Esophagus mucosa (tissue), 1 donor: ENCODE measurements at places on chromosomes 3 and 15.
A peak's percentile ranks its signal among the peaks of the same experiment; 100 is the strongest.

- ATAC-seq: no peak
These were observed 38.8 kb downstream of the CRTAP start for GRCh38 chr3:33152363-33153360.

DNA sequence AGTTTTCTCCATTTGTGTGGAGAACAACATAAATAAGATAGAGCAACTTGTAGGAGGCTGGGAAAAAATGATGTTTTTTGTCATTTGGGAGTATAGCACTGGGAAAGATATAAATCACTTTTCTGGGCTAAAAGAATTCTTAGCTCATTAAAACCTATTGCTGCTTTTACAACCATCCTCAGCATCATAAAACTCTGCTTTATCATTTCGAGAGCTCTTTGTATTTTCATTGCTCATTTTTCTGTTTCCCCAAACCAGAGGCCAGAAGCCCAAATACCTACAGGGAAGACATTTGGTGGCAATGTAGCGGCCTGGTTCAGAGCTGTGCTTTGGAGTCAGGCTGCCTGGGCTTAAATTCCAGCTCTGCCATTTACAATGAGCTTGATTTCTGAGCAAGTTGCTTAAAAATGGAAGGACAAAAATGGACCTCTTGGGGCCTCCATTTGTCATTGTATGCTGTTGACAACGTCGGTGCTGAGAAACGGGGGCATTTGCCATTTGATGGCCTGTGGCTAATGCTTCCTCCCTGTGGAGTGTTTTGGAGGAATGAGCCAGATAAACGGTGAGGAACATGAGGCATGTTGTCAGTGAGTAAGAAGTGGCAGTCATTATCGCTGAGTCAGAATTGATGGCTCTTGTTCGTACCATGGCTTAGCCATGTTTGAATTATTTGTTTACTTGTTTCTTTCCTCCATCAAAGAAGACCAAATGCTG is 260.0 kb downstream of the EBLN2 start:
- ATAC-seq: no peak

GRCh38 chr3:23754215-23754614 is 51.5 kb upstream of the UBE2E1 start:
- no peak for ATAC-seq

DNA sequence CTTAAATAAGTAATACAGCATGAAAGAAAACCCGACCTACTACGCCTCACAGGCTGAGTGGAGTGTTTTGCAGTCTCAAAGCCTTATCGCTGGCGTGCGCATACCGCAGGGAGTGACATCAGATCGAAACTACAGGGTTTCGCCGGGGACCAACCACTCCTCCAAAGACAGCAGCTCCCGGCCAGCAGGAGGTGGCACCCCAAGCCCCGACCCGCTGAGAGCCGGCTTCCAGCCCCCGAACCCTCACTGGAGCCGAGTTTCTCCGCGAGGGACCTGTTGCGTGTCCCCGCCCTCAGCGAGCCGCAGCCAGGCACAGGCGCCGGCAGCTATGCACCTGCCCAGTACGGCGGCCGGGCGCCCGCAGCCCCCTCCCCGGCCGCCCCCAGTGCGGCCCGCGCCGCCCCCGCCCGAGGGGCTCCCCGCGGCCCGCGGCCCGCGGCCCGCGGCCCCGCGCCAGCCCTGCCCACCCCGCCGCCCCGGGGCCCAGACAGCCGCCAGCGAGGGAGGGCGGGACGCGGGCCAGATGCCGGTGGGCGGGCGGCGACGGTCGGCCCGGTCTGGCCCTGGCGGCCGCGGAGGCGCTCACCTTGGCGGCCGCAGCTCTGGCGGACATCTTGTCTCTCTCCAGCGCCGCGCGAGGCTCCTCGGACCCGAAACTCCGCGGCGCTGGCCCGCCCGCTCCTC is 710 bp downstream of the TJP1 start:
- peak; percentile 82 for ATAC-seq

DNA sequence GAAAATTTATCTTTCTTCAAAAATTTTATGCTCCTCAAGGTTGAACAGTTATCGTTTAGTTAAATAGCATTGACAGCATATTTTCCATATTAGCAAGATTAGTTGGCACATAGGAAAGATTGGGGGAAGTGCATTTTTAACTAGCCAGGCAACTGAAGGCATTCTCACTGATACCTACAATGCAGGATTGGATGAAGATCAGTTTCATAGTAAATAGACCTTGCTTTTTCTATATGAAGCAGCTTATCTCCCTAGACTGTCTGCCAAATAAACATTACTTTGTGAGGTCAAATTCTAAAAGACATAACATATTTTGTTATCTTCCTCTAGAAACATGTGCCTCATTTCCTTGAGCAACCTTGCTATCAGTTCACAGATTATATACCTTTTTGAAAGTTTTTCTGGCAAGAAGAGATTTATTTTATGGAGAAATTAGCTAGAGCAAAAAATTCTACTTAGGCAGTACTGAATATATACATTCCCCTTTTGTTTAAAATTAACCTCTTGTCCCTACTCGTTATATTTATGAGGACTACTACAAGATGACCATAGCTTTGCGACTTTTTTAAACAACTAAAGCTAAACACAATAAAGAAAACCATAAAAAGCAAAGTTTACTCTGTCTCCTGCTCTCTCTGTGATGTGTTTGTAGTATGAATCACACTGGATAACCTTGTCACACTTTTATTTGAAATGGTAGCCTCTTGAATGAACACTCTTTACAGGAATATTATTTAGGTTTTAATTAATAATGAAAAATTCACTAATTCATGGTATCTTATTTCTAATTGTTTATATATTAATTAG is 654.9 kb upstream of the TBL1XR1 start:
- no peak for ATAC-seq

GRCh38 chr15:75112278-75112847 is 89.0 kb downstream of the PPCDC start:
- no peak for ATAC-seq

- no peak for ATAC-seq
These were observed 189.2 kb downstream of the DTWD1 start for GRCh38 chr15:49809894-49810609.

DNA sequence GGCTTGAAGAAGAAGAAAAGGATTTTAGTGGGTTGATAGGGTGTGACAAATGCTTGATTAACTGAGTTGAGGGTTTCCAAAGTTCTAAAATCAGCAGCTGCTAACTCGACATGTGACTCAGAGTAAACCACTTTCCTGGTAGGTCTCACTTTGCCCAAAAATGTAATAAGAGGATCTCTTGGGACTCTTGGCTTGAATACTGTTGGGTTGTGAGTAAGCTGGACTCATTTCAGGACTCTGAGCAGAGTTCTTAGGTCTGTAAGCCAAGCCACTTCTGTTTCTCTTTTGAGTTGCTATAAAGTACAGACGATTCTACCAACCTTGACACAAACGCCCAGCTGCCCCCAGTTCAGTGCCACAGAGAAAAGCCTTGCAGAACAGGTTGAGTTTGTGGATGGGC is 241.1 kb downstream of the ZNF621 start:
- ATAC-seq: no peak

DNA sequence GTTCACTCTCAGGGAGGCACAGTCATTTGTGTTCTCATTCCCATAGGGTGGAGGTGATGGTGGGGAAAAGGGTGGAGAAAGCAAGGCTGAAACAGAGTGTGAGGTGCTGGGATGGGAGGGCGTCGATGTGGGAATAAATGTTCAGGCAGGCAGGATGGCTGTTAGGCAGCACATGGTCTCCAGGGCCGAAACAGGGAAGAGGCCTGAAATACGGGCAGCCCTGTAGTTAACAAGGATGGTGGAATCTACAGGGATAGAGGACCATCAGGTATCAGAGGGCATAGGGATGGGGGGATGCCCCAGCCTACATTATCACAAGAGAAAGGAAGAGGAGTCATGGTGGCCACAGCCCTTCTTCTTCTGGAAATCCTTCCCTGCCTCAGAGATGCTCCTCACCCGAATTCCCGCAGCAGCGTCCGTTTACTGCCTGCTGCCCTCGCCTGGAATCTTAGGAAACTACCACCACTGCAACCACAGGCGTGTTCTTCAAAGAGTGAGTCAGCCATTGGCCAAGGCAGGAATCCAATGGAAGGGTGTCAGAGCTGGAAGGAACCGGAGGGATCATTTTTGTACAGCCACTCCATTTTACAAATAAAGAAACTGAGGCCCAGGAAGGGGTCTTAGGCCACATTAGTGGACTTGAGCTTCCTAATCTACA is 49.7 kb upstream of the POMGNT2 start:
- ATAC-seq: peak; percentile 80

DNA sequence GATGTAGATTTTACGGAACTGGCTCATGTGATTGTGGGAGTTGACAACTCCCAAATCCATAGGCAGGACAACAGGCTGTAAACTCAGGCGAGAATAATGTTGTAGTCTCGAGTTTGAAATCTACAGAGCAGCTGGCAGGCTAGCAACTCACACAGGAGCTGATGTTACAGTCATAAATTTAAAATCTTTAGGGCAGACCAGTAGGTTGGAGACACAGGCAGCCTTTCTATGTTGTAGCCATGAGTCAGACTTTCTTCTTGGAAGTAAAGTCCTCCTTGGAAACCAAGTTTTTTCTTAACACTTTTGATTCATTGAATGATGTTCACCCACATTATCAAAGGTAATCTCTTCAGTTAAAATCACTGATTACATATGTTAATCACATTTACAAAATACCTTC is 89.1 kb upstream of the ALCAM start:
- ATAC-seq: peak; percentile 47

DNA sequence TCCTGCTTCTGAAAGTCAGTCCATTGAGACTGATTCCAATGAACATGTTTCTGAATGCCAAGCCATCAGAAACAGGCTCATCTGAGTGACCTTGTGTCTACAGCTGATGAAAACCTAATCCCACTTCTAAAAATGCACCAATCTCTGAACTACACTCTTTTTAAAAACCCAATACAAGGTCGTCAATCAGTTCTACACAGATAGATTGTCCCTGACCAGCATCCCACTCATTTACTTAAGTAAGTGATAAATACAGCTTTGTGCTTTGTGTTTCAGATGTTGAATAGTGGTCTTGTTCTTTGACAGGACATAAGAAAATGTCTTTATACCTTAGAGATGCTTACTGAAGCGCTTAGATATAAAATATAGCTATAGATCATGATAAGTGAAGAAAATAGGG is 20.2 kb upstream of the SCG3 start:
- no peak for ATAC-seq

DNA sequence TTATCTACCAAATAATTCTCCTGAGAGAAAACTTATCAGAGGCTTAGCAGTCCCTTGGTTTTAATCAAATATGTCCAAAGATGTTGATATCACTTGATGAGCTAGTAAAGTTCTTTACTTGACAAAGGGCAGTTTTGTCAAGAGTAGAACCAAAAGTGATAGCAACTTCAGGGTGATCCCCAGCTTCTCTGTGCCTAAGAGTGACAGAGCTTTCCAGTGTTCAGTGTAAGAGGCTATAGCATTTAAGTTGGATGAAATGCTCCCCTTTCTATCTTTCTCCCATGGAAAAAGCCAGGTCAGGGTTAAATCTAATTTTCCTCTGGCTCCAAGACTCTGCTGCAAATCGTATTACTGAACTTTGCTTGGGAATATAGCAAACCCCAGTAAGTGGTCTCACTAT is 120.8 kb downstream of the UNC13C start:
- ATAC-seq: no peak

DNA sequence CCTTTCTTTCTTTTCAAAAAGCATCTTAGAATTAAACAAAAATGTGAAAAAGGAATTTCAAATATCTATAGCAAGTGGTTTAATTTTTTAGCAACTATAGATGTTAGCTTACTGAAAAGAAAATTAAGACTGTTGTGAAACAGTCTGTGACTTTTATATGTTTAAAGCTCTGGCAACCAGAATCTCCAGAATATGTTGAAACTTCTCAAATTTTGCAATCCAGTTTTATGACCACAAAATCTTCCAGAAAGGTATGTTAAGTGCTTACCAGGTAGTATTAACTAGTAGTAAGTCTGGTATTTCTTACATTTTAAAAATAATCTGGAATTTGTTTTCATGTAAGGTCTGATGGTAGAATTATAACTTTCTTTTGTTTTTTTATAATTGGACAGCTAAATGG is 235.0 kb downstream of the SLC9A9 start:
- ATAC-seq: no peak

GRCh38 chr3:134357914-134358811 is 16.1 kb downstream of the AMOTL2 start:
- no peak for ATAC-seq

- ATAC-seq: no peak
These were observed 723.0 kb upstream of the BCHE start for GRCh38 chr3:166560253-166560652.

DNA sequence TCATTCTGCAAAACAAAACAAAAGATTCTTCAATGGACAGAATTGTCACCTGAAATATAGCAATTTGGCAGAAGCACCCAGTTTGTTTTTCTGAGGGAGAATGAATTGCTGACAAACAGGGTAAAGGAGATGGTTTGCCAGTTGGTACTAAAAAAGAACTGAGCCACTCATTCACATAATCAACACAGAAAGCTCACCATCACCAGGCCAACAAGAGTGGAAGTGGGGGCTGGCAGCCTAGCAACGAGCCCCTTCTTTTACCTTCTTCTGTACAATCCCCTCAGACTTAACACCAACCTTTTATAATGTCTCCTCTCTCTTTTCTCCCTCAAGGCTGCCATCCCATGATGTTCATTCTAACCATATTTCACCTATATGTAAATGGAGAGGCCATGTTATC is 5.9 kb downstream of the TOP2B start:
- no peak for ATAC-seq

GRCh38 chr15:69951898-69952555 is 145.7 kb downstream of the TLE3 start:
- ATAC-seq: no peak

- ATAC-seq: no peak
These were observed 1.8 kb downstream of the IFT122 start for GRCh38 chr3:129441782-129442181.

GRCh38 chr15:49380912-49381311 is 42.1 kb upstream of the FGF7 start:
- no peak for ATAC-seq

DNA sequence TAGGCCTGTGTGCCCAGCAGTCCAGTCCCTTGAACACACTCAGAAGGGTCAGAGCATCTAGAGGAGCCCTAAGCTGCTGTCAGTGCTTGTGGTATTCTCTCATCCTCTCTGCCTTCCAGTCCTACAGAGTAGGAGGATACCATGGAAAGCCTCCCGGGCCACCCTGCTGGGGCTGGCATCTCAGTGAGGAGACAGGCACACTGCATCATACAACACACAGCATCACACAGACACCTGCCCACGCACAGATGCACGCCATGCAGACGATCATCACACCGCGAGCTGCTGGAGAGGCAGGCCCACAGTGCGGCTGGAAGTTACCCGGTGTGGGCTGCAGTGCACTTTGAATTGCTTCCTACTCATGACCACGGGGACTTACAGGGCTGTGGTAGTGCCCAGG is 15.2 kb downstream of the GABRA5 start:
- no peak for ATAC-seq

GRCh38 chr3:149934524-149934923 is 36.2 kb downstream of the PFN2 start:
- ATAC-seq: no peak

DNA sequence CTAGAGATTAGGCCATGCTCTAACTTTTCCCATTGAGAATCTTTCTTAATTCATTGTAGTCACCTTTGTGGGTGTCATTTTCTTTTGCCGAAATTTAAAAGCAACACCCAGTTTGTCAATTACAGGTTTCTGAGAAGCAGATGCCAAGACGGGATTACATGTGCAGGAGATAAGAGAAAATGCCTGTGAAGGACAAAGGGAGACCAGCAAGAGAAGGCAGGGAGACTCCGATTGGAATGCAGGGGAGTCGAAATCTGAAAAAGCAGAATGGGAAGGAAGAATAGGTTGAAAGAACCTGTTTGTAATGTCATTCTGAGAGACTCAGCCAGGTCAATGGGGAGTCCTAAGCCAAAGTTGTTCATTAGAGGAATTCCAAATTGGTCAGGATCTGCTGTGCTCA is 3.6 kb upstream of the DPH6 start:
- ATAC-seq: no peak

- no peak for ATAC-seq
These were observed 207.9 kb downstream of the ZIC1 start for GRCh38 chr3:147616998-147617619.
